ENCODE measurements at places on chromosomes 5 and 9.
A peak's percentile ranks its signal among the peaks of the same experiment; 100 is the strongest.

- no peak overlapping the region for H3K27ac ChIP-seq
- no peaks in the 10 kb centered on the region for H3K4me1 ChIP-seq
- H3K36me3 ChIP-seq, result no peaks in the 10 kb centered on the region
- H3K4me3 ChIP-seq, result no peak overlapping the region
- DNase-seq, result no peak
These were observed 9.0 kb upstream of the EDF1 start for GRCh38 chr9:136875155-136875554.

- peak overlapping the region; percentile 52 for H3K4me3 ChIP-seq
- H3K36me3 ChIP-seq, result no peaks in the 10 kb centered on the region
- no peaks in the 10 kb centered on the region for H3K4me1 ChIP-seq
- DNase-seq, result peak; percentile 88
These were observed 293.9 kb downstream of the ZSWIM6 start for GRCh38 chr5:61625681-61626621.

- H3K36me3 ChIP-seq, result peaks cover 5% of the 10 kb centered on the region
- no peak overlapping the region for H3K4me3 ChIP-seq
- no peaks in the 10 kb centered on the region for H3K27me3 ChIP-seq
- H3K4me1 ChIP-seq, result no peaks in the 10 kb centered on the region
- DNase-seq, result no peak
These were observed 67.2 kb upstream of the CCDC152 start for GRCh38 chr5:42689391-42689790.

- no peaks in the 10 kb centered on the region for H3K4me1 ChIP-seq
- H3K27me3 ChIP-seq, result no peaks in the 10 kb centered on the region
- H3K4me3 ChIP-seq, result no peak overlapping the region
- H3K27ac ChIP-seq, result no peak overlapping the region
- no peak for DNase-seq
These were observed 39.2 kb upstream of the MAN2A1 start for GRCh38 chr5:109650493-109650892.

GRCh38 chr5:180180846-180181245 is 28.2 kb downstream of the RASGEF1C start:
- H3K4me1 ChIP-seq, result no peaks in the 10 kb centered on the region
- H3K27ac ChIP-seq, result no peak overlapping the region
- no peak overlapping the region for H3K4me3 ChIP-seq
- no peaks in the 10 kb centered on the region for H3K27me3 ChIP-seq

DNA sequence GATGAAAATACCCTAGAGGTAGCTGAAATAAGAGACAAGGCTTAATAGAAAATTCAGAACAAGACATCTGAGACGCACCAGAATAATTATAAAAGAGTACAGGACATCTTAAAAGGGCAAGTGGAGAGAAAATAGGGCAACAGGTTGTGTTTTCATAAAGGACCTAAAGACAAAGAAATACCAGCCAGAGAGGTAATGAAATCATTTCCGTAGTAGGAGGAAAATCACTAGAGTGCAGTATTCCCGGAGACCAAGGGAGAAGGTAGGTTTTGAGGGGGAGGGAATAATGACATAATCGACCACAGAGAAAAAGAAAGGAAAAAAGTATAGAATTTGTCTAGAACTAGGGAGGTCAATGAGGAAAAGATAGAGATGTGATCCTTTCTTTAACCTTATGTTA is 26.2 kb upstream of the CTNNAL1 start:
- peaks cover 2% of the 10 kb centered on the region for H3K36me3 ChIP-seq
- DNase-seq, result no peak
- H3K27me3 ChIP-seq, result no peaks in the 10 kb centered on the region
- no peak overlapping the region for H3K27ac ChIP-seq

Data from aorta (tissue), 5 donors.